CD4-positive, alpha-beta memory T cell (primary cell): ENCODE measurements at places on chromosomes 11 and 22. TPM values are rescaled to one million over a fixed set of nuclear protein-coding genes. Genes with fewer than 3 reads are reported as not detected.

DNA sequence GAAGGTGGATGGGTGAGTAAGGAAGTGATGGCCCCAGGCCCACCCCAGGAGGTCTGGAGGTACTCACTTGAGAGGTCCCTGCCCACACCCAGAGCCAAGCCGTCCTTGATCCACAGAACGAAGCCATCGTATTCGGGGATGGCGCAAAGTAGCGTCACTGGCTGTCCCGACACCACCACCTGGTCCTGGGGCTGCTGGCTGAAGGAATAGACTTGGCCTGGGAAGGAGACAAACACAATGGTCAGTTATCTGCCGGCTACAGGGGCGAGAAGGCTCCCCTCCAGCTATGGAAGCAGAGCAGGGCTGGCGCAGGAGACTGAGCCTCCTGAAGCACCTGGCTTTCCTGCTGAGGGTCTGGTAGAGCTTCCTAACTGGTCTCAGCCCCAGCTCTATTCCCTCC lies 171.0 kb downstream of the ST3GAL4 start:
- DNase-seq = no peak

- DNase-seq = no peak
These were observed 13.4 kb downstream of the CKAP5 start for GRCh38 chr11:46832511-46833214.

GRCh38 chr11:23278121-23278520 lies 417.8 kb upstream of the CCDC179 start:
- no peak for DNase-seq

DNA sequence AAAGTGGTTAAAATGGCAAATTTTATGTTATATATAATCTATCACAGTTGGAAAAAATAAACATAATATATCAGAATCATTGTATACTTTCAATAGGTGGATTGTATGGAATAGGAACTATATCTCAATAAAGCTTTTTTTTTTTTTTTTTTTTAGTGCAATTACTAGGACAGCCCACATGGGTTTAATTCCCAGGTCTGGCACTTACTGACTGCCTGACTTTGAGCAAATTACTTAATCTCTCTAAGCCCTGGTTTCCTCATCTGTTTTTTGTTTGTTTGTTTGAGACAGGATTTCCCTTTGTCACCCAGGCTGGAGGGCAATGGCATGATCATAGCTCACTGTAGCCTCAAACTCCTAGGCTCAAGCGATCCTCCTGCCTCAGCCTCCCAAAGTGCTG lies 26.1 kb upstream of the BAIAP2L2 start:
- no peak for DNase-seq

- no peak for DNase-seq
These were observed 14.4 kb downstream of the BCL9L start for GRCh38 chr11:118911113-118911879.

DNA sequence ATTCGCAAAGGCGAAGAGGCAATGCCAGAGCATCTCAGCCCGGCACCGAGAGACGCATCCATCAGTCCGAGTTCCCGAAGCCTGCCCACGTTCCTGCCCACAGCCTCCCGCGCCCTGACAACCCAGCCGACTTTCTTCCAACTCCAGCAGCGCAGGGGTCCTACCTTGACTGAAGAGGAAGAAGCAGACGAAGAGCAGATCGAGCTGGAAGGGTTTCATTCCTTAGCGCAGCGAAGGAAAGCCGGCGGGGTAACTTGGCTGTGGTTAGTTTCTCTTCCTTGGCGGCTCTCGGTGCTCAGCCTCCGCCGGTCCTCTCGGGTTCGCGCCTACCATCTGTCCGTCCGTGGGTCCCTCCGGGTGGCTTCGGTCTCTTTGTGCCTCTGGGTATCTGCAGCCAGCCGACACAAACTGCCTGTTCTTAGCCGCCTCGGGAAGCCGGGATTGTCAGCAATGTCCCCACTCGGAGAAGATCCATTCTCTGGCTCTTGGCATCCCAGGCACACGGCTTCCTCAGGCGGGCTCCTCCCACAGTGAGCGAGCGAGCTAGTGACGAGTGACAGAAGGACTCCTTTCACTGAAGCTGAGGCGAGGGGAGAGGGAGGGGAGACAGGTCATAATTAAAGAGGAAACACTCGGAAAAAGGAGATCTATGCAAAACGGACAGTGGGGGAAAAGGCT lies at the start of gene KIRREL3:
TSS of gene KIRREL3 (minus strand) at position 480 of the 678 bp plus-strand sequence.
- no peak for DNase-seq

- DNase-seq = no peak
These were observed 1164.7 kb downstream of the FAM181B start for GRCh38 chr11:81568918-81569317.

- no peak for DNase-seq
These were observed 37.6 kb upstream of the CEP295 start for GRCh38 chr11:93623920-93624319.

DNA sequence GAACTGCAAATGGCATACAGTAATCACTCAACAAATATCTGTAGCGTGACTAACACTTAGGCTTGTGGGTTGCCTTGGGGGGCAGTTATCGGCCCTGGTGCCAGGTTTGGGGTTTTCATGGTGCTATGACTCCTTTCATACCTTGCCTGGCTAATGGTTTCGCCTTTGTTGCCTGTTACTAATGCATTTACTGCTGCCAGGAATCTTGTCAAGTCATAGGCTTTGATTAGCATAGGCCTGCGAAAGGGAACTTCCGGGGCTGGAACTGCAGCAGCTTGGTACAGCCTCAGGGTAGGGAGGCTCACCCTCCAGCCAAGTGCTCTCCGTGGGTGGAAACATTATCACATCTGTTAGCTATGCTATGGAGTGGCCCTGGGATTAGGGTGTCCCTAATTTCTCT lies 13.2 kb downstream of the SLC25A18 start:
- DNase-seq = no peak

DNA sequence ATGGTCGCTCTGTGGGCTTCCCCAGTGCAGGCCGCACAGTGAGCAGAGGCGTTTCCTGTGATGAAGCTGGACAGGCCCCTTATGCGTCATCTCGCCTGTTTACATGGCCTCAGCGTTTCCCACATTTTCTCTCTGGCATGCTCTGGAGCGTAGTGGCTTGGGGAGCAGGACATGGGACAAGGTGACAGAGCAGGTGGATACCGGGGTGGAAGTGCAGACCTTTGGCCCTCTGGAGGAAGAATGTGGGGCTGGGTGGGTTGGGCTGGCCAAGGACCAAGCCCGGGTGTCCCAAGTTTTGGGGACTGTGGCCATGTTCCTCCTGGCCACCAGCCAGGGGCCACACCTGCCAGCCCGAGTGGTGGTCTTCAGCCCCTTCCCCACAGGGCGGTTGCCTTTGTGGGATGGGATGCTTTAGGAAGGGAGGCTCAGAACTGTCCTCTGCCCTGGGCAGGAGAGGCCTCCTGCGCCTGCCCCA lies 446.6 kb downstream of the TBC1D22A start:
- no peak for DNase-seq

- DNase-seq = no peak
These were observed 801 bp upstream of the TXNRD2 start for GRCh38 chr22:19942157-19943081.

GRCh38 chr11:120746376-120746775 lies 234.8 kb downstream of the GRIK4 start:
- no peak for DNase-seq

DNA sequence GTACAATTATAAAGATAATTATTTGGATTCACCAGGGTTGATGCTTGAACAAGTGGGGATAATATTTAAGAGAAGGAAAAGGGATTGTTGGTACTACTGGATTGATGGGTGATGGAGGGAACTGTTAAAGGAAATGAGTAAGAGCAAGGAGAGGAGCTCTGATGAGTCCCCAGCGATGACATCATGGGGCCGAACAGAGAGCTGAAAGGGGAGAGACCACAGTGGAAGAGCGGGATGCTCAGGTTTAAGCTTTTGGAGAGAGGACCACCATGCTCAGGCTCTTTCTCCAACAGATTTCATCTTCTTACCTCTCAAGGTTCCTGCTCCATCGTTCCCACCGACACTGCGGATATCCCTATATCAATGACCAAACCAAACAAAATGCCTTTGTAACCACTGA lies 568.7 kb downstream of the ETS1 start:
- no peak for DNase-seq

GRCh38 chr11:27356624-27357222 lies 6.3 kb downstream of the CCDC34 start:
- DNase-seq = no peak

- DNase-seq = no peak
These were observed 84.1 kb downstream of the LARGE2 start for GRCh38 chr11:46006418-46007070.

DNA sequence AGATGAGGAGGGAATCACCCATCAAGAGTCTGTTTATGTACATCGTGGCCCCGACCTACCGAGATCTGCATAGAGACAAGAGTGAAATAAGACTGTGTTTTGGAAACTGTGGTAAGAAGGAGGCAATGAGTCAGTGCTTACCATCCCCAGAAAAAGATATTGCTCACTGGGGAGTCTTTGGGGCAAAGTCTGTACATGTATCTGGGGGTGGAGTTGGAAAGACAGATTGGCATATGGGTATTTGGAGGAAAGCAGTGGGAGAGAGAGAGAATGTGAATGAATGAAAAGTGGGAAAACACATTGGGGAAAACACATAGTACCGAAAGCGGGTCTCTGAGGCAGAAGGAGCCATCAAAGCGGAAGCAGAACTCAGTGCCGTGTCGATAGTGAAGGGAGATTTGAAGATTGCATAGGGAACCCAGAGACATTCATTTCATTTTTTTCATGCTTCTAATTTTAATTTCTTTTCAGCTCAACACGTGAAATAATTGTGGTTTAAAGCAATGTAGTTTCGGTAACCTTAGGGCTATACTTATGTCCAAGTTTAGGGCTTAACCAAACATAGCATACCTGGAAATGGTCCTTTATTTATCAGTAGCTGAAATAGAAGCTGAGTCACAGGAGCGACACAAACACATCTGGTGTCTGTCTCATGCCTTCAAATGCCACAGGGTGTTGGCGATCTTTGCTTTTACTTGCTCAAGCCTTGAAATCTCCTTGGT lies 98.6 kb upstream of the CD44 start:
- peak; percentile 84 for DNase-seq

DNA sequence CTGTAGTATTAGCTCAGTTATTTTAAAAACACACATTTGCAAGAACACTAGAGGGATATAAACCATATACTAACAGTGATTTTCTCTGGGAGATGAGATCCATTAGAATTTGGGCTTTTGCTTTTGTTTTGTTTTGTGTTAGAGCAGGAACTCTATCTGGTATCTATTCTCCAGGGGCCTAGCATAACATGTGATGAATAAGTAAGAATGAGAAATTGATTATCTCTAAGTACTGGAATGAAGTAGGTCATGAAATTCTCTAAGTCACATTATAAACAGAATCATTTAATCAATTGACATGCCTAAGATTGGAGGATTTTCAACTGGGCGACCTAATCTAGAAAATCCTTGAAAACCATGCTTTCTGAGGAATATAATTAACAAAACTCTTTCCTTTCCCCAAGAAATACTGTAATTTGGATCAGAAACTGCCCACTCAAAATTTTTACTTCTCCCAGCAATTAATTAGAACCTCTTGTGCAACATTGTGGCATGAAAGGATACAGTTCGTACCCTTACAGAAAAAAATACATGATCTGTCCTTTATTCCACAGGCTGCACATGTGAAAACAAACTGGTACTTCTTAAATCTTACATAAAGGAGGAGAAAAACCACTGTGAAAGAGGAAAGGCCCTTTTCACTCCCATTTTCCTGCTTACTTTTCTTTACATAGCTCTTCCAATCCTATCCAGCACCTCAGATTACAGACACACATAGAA lies 93.5 kb downstream of the MRTFA start:
- DNase-seq = no peak

GRCh38 chr11:92781151-92781550 lies 188.3 kb upstream of the MTNR1B start:
- no peak for DNase-seq

- no peak for DNase-seq
These were observed 7.7 kb downstream of the VWCE start for GRCh38 chr11:61287338-61287977.

- DNase-seq = peak; percentile 63
These were observed 2.3 kb downstream of the C1QTNF5 start for GRCh38 chr11:119338318-119338890.

GRCh38 chr11:5655474-5655873 lies 29.4 kb downstream of the TRIM5 start:
- no peak for DNase-seq

- DNase-seq = peak; percentile 44
These were observed 1.4 kb downstream of the USP47 start for GRCh38 chr11:11843211-11843621.

DNA sequence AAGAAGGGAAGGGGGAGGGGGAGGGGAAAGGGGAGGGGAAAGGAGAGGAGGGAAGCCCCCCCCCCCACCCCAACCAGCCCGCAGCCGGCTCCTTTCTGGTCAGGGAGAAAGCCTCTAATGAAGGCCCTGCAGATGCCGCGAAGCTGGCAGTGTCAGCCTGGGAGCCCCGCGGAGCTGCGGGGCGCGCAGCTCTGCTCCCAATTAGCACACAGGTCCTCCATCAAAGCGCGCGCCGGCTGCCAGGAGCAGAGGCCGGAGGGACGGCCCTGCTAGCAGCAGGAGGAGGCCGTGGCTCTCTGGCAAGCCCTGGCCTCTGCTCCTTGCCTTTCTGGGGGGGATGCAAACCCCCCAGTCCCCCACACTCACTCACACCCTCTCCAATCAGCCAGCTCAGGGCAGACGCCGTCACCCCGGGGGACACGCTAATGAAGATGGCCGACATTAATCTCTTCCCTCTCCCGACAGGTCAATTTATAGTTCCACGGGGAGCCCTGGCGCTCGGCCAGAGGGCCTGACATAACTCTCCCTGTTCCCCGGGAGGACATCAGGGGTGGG lies 70.5 kb upstream of the TCF20 start:
- no peak for DNase-seq

DNA sequence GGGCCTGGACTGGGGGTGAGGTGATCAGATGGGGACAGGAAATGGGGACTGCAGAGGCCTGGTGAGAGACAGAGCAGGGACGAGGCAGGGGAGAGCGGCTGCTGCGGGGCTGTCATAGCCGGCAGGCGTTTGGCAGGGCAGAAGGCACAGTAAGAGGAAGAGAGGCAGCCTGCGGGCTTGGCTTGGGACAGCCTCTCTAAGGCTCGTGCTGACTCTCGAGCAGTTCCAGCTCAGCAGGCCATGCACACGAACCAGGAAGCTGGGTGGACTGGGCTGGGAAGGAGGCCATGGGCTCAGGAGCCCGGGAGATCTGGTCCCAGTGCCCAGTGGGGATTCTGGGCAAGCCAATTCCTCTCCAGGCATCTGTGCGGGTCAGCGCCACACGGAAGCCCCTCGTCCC lies 19.6 kb upstream of the EIF3D start:
- DNase-seq = no peak

Gene SCN4B
- polyA plus RNA-seq = not detected

Gene APOL3
- polyA plus RNA-seq = 47.4 TPM

Gene UBQLN3
- polyA plus RNA-seq = not detected

Gene VPREB1
- not detected for polyA plus RNA-seq

Gene CEND1
- not detected for polyA plus RNA-seq

Gene DDX25
- polyA plus RNA-seq = not detected

Gene FDX1
- polyA plus RNA-seq = 20.1 TPM

Gene KCNE3
- polyA plus RNA-seq = not detected

Gene MAPK8IP2
- polyA plus RNA-seq = not detected

Gene VPS11
- polyA plus RNA-seq = 61.7 TPM

Gene PHLDA2
- 0.58 TPM for polyA plus RNA-seq

Gene BLID
- polyA plus RNA-seq = not detected

Gene NCAM1
- not detected for polyA plus RNA-seq

Gene OR5B21
- not detected for polyA plus RNA-seq

Gene NEU3
- 0.64 TPM for polyA plus RNA-seq

Gene CRYBB2
- polyA plus RNA-seq = not detected

Gene CARD18
- not detected for polyA plus RNA-seq

Gene CEP164
- polyA plus RNA-seq = 25.6 TPM

Gene SOX6
- polyA plus RNA-seq = not detected
